D721Med (cell line): ENCODE measurements at places on chromosomes 16 and 17.

GRCh38 chr17:78496311-78496710 is 80.9 kb downstream of the DNAH17 start:
- DNase-seq, result no peak

- DNase-seq, result peak; percentile 76
Observed at GRCh38 chr17:78168903-78169793, 767 bp downstream of the SYNGR2 start.

GRCh38 chr16:79639576-79640311 is 39.2 kb upstream of the MAF start:
- DNase-seq, result no peak

DNA sequence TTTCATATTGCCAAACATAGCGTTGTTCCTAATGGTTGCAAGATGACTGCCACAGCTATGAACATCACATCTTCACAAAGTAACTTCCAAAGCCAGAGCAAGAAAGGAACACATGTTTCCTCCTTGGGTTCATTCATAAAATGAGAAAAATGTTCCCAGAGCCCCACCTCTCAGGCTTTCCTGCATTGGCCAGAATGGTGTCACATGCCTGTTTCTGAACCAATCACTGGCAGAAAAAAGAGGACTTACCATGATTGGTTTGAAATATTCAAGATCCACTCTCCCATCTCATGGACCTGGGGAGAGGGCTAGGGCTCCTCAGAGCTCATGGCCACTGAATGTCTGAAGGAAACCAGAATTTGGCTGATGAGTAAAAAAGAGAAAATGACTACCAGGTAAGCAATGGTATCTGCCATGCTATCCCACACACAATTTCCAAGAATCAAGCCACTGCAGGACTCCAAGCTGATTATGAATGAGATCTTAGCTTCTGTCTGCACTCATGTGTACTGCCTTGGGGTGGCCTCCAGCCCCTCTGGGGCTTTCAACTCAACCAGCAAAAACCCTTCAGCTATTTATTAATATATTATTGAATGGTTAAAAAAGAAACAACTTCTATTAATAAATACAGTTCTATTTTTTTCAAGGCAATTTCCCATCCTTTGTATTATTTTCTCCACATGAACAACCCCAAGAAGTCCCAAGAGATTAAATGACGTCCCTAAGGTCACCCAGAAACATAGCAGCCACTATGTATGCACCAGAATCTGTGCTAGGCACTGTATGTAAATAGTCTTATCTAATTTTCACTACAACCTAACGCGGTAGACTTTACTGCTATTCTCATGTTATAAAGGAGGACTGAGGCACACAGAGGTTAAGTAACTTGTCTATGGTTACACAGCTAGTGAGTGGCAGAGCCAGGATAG is 61.4 kb upstream of the TMC5 start:
- no peak for DNase-seq

GRCh38 chr17:27341041-27341471 is 47.1 kb downstream of the WSB1 start:
- DNase-seq, result no peak

DNA sequence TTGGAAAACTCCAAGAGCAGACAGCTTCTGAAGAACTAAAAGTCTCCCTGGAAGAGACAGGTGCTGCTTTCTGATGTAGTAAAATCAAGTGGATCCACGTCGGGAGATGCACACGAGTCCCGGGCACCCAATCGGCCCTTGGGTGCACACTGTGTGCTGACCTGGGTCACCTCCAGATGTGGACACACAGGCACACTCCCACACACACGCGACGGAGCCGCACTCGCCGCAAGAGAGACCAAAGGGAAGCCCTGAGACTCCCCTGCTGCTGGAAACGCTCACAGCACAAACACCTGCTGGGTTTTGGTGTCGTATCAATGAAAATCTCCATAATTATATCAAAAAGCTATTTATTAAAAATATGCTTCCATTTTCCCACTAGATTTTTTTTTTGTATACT is 94.2 kb downstream of the ANKRD11 start:
- no peak for DNase-seq

DNA sequence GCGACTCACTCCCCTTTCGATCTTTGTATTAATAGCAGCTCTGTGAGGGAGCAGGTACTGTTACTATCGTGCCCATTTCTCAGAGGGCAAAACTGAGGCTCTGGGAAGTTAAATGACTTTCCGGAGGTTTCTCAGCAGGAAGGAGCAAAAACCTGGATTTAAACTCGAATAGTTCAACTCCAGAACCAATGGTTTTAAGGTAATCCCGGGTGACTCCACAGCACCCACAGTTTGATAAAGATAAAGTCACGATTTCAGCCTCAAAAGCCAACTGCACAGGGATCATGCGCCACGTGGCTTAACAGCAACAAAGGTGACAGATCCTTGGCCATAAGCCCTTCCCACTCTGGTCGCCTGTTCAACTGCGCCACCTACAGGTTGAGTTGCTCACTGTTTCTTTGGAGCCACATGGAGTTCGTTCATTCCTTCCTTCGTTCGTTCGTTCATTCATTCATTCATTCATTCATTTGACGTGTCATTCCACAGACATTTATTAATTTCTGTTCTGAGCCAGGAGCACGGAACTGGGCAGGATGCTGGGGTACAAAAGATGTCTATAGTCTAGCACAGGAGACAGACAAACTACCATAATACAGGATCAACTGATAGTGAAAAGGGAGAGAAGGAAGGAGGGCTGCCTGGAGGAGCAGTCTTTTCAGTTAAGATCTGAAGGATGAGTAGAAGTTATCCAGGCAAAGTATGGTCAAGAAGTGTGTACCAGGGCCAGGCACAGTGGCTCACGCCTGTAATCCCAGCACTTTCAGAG is 134.8 kb downstream of the HS3ST2 start:
- DNase-seq, result peak; percentile 42

- DNase-seq, result no peak
Observed at GRCh38 chr17:21019976-21020586, 22.7 kb downstream of the USP22 start.

DNA sequence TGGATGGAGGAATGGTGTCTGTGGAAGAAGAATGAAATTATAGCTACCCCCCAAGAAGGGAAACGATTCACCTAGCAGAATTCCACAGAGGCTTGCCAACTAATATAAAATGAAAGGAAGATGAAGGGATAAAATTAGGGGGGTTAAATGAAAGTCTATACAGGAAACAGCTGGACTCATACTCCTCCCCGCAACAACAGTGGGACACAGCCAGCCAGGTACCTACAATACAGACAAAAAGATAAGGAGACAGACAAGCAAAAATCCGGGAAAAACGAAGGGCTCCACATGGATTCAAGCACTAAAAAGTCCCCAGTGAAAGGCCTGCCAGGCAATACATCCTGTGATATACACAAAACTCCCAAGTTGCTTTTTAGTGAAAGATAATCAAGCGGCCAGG is 47.9 kb downstream of the CACNG1 start:
- DNase-seq, result no peak

DNA sequence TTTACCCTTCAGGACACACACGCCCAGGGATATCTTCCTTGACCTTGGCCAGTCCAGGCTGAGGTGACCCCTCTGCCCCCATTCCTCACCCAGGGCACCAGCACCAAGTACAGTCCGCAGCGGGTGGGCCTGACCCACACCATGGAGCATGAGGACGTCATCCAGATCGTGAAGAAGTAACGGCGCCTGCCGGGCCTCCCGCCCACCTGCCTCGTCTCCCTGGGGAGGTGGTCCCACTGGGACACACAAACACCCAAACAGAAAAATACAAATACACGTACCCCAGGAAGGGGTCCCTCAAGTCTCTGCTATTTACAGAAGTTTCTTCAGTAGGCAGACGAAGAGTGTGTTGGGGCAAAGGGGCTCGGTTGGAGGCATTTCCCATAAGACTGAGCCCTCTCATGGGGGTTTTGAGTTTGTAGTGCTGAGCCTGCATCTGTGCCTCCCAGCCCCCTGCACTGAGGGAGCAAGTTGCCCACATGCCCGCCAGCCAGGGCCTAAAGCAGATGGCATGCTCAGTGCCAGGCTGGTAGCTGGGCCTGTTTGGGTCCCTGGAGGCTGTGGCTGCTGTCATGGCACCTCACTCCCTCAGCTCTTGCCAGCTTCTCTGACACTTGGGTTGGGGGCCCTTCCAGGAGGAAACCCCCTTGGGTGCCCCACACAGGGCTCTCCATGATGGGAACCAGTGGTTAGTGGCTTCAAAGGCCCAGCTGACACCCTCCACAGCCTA is 1.3 kb upstream of the MYO15A start:
- DNase-seq, result no peak

- peak; percentile 45 for DNase-seq
Observed at GRCh38 chr17:14297161-14297851, 3.6 kb upstream of the HS3ST3B1 start.

- DNase-seq, result no peak
Observed at GRCh38 chr17:40340880-40341807, 23.4 kb downstream of the GJD3 start.

- DNase-seq, result no peak
Observed at GRCh38 chr17:65467156-65467555, 94.3 kb downstream of the AXIN2 start.

DNA sequence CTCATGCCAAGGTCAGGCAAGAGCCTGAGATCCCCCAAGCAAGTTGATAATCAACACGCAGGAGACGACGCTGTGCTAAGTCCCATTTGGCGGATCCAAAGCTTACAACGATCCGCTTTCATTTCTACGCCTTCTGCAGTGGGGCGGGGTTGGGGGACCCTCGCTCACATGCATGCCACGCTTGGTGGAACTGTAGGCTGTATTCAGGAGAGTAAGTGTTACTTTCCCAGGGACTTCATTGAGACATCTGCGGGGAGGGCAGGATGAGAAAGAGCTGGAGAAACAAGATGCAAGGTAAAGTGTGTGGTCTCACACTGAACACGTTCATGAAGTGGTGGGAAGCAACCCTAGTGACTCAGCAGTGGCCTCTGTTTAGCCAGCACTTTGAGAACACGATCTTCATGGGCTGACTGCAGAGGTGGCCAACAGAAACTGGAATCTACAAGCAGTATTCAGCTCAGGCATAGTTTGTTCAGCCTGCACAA is 100.5 kb downstream of the XYLT1 start:
- DNase-seq, result no peak

- DNase-seq, result no peak
Observed at GRCh38 chr17:78258323-78259191, 27.1 kb downstream of the TMEM235 start.

GRCh38 chr17:1714980-1715802 is 5.0 kb upstream of the TLCD2 start:
- DNase-seq, result no peak

- DNase-seq, result no peak
Observed at GRCh38 chr16:73040136-73040535, 7.8 kb downstream of the ZFHX3 start.

GRCh38 chr16:11049396-11050059 is 105.2 kb downstream of the CLEC16A start:
- DNase-seq, result no peak

- no peak for DNase-seq
Observed at GRCh38 chr16:89934611-89935553, 11.7 kb downstream of the TUBB3 start.

- DNase-seq, result no peak
Observed at GRCh38 chr16:53905028-53905427, 201.1 kb downstream of the FTO start.

- no peak for DNase-seq
Observed at GRCh38 chr17:50934161-50934560, 68.0 kb upstream of the TOB1 start.
